ENCODE measurements at places on chromosomes 2 and 18.

- no peak for DNase-seq
Observed at GRCh38 chr2:217808326-217808725, 194.5 kb downstream of the TNS1 start.

GRCh38 chr18:30177056-30177455 lies 865.5 kb downstream of the DSC3 start:
- no peak for DNase-seq

- DNase-seq: no peak
Observed at GRCh38 chr2:37549598-37549997, 121.8 kb downstream of the CDC42EP3 start.

GRCh38 chr2:133780099-133780996 lies 212.1 kb upstream of the NCKAP5 start:
- peak; percentile 63 for DNase-seq

DNA sequence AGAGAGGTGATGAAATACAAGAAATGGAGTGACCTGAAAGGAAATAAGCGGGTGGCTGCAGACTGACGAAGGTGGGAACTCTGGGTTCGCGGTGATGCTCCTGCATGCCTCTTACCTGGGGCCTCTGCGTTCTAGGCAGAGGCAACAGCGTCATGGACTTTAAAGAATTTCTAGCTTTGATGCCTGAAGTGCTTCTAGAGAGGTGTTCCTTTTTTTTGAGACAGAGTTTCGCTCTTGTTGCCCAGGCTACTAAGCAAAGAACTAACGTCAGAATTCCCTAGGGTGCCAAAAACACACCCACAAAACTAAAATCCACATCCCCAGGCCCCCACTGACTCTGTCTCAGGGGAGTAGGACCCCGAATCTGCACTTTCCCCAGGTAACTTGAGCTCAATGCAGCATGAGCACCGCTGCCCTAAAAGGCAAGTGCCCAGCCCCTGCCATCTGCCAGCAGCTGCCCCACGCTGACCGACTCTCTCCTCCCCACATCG lies 110.5 kb upstream of the ID2 start:
- no peak for DNase-seq

GRCh38 chr2:55395724-55396605 lies 23.7 kb downstream of the CCDC88A start:
- no peak for DNase-seq

GRCh38 chr2:208049441-208049840 lies 24.1 kb upstream of the PLEKHM3 start:
- no peak for DNase-seq

- DNase-seq: peak; percentile 67
Observed at GRCh38 chr2:96773922-96774321, 13.2 kb downstream of the CNNM4 start.

DNA sequence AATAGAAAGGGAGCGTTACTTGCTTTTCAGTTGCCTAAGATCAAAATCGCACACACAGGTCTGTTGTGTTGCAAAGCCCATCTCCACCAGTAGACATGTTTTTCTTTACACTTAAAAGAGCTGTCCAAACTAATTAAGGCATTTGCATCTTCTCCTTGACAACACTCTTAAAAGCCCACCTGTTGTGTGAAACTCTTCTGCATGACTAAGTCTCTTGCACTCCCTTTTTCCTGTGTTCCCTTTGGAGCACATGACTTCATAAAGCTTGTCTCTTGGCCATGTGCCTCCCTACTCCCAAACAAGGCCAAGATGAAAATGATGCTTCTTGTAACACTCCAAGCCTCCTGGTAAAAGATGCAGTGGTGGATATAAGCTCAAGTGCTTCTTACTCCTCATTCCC lies 26.1 kb downstream of the PID1 start:
- no peak for DNase-seq

DNA sequence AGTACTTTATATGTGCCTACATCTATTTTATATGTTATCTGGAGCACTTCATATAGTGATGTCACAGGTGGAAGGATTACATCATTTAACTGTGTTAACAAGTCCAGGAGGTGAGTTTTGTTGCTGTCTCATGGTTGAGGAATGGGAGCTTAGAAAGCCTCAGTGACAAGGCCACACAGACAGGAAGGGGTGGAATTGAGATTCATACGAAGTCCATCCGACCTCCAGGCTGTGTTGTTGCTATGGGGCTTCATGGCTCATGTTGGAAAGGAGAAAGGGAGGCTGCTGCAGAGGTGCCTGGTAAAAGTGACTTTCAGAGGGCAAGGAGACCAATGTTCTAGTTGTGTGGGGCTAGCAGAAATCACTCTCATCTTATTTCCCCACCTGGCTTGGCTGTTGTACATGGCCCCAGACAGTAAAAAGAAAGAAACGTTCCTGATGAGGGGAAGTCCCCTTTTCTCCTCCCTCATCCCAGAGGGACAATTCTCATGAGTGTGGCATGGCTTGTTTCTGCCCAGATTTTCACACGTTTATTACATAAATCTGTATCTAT lies 31.0 kb upstream of the GREB1 start:
- no peak for DNase-seq

- DNase-seq: no peak
Observed at GRCh38 chr18:26414901-26415440, 133.4 kb downstream of the KCTD1 start.

DNA sequence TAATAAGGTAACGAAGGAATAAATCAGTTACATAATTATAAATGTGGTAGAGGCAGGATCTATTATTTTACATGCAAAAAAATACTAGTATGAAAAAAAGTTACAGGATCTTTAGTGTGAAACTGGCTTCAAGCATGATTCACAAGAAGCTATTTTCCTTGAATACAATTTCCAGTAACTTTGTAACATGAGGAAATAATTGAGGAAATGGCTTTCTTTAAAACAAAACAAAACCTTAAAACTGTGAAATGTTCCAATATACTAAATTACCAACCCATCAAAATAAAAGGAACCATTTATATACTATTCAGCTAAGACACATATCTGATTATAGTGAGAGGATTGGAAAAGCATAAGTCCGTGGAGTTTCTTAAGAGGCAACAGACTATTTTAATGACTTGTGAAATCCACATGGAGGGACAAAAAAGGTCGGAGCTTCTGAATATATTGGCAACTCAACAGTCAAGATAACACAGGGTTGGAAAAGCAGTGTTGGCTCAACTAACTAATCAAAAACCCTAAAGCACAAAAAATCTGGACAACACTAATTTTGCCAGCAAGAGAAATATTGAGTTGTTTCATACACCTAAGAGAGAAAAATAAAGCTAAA lies 10.6 kb downstream of the IRS1 start:
- DNase-seq: no peak

GRCh38 chr2:217297096-217297495 lies 437.2 kb upstream of the TNP1 start:
- DNase-seq: no peak

GRCh38 chr18:13414102-13414501 lies 195.5 kb downstream of the LDLRAD4 start:
- DNase-seq: no peak

DNA sequence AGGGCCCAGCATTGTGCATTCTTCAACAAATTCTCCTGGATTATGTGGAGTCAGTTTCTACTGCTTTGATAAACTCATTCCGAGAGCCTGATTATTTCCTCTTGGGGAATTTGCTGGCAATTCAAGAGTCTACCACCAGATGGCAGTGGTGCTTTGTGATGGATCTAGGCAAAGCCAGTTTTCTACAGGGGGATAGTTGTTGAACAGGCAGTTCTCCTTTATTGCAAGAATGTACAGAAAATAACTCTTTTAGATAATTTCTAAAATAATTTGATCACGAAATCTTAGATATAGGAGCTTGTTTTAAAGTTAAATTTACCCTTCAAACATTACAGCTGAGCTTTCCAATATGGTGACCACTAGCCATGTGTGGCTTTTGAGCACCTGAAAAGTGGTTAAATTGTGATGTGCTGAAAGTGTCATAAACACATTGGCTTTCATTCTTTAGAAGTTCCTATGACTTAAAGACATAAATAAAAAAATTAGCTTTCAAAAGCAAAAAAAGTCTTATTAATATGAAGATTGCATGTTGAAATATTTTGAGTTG lies 66.7 kb upstream of the HAAO start:
- peak; percentile 85 for DNase-seq

DNA sequence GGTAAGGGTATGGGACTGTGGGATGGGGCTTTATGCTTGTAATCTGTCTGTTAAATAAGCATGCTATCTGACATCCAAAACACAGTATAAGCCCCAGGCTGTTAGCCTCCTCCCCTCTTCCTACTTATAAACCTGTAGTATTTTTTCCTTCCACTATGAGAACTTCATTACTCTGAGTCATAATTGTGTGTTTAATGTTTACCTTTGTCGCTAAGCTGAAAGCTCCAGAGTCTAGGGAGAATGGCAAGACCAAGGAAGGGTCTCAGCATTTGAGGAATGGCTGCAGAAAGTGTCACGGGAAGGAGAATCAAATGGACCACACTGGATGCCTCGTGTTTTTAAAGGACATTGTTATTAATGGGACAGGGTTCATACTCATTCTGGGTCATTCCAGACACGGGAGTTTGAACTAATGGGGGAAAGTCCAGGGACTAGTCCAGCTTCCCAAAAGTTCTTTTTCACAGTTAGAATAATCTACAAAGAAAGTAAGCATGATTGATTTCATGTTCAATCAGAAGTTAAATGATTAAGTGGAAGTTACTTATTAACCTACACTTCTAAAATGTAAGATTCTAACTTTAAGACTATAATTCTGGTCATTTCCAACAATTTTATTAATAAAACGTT lies 292.2 kb downstream of the AFF3 start:
- no peak for DNase-seq

DNA sequence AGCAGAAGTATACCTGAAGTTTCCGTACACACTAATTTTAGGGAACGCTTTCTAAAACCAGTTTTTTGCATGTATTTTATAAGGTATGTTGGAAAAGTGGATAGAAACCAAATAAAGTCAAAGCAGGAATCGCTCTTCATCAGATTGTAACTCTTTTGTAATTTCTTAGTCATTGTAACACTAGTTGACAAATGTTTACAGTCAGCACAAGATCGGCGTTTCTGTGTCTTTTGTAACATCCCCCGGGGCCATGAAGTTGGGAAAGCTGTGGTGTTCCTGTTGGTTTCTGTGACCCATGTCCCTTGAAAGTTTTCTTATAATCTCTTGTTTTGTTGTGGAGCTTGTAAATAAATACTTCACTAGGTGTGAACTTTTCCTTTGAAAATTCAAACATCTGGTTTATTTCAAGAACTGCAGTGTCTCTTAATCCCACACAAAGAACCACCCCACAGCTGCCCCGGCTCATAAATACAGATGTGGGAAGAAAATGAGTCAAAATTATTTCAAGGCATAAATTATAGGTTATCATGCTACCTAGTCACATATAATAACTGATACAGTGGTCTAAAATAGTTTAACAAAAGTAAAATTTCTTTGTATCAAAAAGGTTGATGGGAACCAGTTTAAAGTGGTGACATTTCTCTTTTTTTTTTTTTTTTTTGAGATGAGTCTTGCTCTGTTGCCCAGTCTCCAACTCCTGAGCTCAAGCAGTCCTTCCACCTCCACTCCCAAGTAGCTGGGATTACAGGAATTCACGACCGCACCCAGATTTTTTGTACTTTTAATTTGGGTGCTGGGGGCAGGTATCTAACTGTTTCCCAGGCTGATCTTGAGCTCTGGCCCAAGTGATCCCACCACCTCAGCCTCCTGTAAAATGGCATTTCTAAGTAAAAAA lies 751 bp upstream of the NMI start:
- peak; percentile 20 for DNase-seq

DNA sequence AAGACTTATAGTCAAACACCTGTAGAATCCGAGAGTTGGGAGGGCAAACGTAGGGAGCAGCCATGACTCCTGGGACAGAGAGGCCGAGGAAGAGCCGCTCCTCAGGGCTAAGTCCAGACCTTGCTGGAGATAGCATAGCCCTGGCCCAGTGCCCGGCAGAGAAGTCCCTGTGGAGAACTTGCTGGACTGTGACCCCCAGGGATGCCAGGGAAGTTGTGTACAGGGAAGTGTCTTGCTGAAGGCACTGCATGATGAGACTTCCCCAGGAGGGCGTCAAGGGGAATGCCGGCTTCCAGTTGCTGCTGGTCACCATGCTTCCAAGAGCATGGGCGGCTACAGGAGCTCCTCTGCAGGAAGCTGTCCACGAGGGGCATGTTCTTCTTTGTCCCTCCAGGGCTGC lies 8.6 kb upstream of the CNDP1 start:
- peak; percentile 92 for DNase-seq
